ENCODE measurements at places on chromosomes 6 and 20.

DNA sequence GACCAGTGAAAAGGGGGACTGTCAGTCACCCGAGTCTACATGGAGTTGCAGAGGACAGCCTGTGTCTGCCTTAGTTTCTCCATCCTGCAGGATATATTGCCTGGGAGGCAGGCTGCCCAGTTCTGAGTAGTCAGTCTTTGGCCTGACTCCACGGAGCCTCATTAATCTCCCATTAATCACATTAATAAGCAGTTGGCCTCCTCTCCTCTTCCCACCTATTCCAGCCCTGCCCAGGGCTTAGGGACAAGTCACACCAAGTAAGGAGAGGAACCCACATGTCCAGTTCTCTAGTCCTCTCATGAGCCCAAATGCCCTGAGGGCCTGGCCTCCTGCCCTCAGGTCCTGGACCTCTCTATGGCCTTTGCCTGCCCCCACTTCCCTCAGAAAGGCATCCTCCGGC is 1.3 kb upstream of the MUCL3 start:
- H3K27ac ChIP-seq = no peak overlapping the region
- H3K4me1 ChIP-seq = no peaks in the 10 kb centered on the region
- no peaks in the 10 kb centered on the region for H3K36me3 ChIP-seq
- no peak for DNase-seq

GRCh38 chr20:37913567-37914366 is 10.8 kb downstream of the VSTM2L start:
- H3K27ac ChIP-seq = no peak overlapping the region
- peaks cover 10% of the 10 kb centered on the region for H3K27me3 ChIP-seq
- H3K36me3 ChIP-seq = no peaks in the 10 kb centered on the region
- H3K4me1 ChIP-seq = peaks cover 7% of the 10 kb centered on the region

DNA sequence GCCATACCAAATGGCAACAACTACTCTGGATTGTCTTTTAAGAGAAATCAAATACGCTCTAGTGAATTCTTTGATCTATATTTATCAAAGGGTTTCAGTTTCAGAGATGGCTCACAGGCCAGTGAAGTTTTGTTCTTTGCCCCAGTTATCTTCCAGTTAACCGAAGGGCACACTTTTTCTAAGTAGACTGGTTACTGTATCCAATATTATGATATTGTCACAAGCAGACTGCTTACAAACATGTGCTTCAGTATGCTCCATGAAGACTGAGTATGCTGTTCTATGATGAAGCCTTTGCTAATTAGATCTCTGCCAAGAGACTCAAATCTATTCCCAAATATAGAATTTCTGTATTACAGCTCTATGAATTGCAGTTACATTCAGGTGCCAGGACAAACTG is 181.1 kb downstream of the REV3L start:
- H3K4me3 ChIP-seq = no peak overlapping the region

DNA sequence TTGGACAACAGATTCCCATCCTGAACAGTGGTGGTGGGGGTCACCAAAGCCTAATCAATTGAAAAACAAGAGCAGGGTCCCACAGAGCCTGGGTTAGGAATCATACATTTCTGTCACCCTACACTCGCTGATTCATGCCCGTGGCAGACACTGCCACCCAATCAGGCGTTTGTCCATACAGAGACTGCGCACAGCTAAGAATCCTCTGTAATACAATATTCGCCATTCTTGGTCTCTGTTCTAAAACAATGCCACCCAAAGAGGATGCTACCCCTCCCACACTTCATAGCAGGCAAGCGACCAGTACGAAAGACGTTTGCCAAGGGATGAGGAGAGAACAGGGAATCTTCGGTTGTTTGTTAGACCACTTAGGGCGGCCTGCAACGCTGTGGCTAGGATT is 28.1 kb upstream of the SLC22A23 start:
- H3K27me3 ChIP-seq = peaks cover 3% of the 10 kb centered on the region
- H3K4me3 ChIP-seq = no peak overlapping the region
- no peak for DNase-seq
- H3K27ac ChIP-seq = no peak overlapping the region
- no peaks in the 10 kb centered on the region for H3K36me3 ChIP-seq

- H3K4me1 ChIP-seq = no peaks in the 10 kb centered on the region
- H3K27me3 ChIP-seq = no peaks in the 10 kb centered on the region
- H3K27ac ChIP-seq = no peak overlapping the region
- DNase-seq = no peak
Measured at GRCh38 chr20:35462351-35462750, 7.0 kb downstream of the CEP250 start.

- H3K27ac ChIP-seq = no peak overlapping the region
- no peak overlapping the region for H3K4me3 ChIP-seq
- H3K36me3 ChIP-seq = no peaks in the 10 kb centered on the region
- no peaks in the 10 kb centered on the region for H3K27me3 ChIP-seq
Measured at GRCh38 chr6:166697113-166697512, 70.1 kb upstream of the RPS6KA2 start.

- no peak for DNase-seq
- peak overlapping the region; percentile 26 for H3K4me3 ChIP-seq
- peaks cover 36% of the 10 kb centered on the region for H3K4me1 ChIP-seq
- H3K27ac ChIP-seq = no peak overlapping the region
Measured at GRCh38 chr6:35611240-35611639, 77.5 kb downstream of the FKBP5 start.

DNA sequence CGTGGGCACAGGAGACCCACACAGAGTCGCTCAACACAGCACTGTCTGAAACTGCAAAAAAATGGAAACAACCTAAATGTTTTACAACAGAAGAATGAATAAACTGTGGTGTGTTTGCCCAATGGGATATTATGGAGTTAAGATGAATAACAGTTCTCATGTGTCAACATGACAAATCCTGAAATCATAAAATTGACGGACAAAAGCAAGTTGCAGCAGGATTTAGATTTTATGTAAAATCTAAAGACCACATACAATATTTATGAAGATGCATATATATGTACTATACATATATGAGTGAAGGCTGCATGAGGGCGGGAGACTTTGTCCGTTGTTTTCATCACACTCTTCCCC is 79.7 kb downstream of the GRM4 start:
- no peak overlapping the region for H3K27ac ChIP-seq
- H3K36me3 ChIP-seq = no peaks in the 10 kb centered on the region
- H3K4me1 ChIP-seq = no peaks in the 10 kb centered on the region

DNA sequence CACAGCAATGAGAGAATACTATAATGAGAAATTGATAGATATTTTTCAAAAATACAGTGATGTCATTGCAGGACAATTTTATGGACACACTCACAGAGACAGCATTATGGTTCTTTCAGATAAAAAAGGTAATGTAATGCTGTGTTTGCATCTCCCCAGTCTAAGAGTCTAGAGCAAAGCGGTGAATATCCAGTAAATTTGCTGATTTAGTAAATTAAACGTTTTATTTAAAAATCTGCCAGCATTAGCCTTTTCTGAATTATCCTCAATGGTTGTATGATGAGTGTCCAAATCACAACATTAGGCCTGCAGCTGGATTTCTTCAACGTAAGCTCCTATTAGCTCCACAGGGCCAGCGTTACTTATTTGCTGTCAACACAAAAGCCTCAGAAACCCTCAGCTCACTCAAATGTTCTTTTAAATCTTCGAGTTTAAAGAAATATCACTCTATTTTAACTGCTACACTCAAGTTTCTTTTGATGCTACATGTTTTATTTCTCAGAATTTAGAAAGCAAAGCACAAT is 16.0 kb downstream of the SMPDL3A start:
- no peak for DNase-seq
- H3K27ac ChIP-seq = no peak overlapping the region
- H3K36me3 ChIP-seq = no peaks in the 10 kb centered on the region
- no peaks in the 10 kb centered on the region for H3K4me1 ChIP-seq

DNA sequence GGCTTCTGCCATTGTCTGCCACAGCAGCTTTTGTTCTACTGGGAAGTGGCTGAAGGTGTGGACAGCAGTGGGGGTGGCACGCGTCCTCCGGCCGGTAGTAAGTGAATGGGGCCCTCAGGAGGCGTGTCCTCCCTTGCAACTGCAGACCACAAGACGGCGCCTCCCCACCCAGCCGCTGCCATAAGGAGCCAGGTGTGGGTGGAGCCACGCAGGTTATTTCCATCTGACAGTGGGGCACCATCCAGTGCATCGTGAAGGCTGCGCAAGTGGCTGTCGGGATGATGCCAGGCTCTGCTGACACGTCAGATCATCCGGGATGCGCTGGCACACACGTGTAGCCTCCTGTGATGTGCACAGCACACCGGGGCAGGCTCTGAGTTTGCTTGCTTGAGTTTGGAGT is 379.7 kb downstream of the CDH4 start:
- H3K4me1 ChIP-seq = no peaks in the 10 kb centered on the region
- DNase-seq = no peak
- H3K36me3 ChIP-seq = no peaks in the 10 kb centered on the region
- no peaks in the 10 kb centered on the region for H3K27me3 ChIP-seq

DNA sequence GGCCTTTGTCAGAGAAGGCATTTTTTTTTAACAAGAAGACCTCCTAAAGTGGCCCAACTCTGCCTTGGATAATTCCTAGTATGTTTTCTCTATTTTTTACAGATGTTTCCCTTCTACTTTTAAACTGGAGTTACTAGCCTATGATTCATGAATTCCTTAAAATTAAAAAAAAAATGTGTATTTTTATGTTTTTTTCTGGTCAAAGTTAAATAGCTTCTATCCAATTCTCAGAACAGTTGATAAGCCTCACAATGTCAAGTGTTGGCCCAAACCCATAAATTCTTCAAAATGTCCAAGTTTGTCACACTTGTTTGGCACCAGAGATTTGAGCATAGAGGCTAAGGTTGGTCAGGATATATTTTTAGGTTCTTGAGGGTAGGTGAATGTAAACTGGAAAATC is 64.0 kb downstream of the JAG1 start:
- no peak overlapping the region for H3K27ac ChIP-seq
- no peaks in the 10 kb centered on the region for H3K36me3 ChIP-seq
- H3K4me3 ChIP-seq = no peak overlapping the region
- DNase-seq = no peak
- H3K27me3 ChIP-seq = no peaks in the 10 kb centered on the region

GRCh38 chr6:163092876-163093275 is 321.6 kb upstream of the QKI start:
- H3K4me1 ChIP-seq = no peaks in the 10 kb centered on the region
- H3K36me3 ChIP-seq = no peaks in the 10 kb centered on the region
- DNase-seq = no peak
- no peak overlapping the region for H3K27ac ChIP-seq
- no peak overlapping the region for H3K4me3 ChIP-seq

DNA sequence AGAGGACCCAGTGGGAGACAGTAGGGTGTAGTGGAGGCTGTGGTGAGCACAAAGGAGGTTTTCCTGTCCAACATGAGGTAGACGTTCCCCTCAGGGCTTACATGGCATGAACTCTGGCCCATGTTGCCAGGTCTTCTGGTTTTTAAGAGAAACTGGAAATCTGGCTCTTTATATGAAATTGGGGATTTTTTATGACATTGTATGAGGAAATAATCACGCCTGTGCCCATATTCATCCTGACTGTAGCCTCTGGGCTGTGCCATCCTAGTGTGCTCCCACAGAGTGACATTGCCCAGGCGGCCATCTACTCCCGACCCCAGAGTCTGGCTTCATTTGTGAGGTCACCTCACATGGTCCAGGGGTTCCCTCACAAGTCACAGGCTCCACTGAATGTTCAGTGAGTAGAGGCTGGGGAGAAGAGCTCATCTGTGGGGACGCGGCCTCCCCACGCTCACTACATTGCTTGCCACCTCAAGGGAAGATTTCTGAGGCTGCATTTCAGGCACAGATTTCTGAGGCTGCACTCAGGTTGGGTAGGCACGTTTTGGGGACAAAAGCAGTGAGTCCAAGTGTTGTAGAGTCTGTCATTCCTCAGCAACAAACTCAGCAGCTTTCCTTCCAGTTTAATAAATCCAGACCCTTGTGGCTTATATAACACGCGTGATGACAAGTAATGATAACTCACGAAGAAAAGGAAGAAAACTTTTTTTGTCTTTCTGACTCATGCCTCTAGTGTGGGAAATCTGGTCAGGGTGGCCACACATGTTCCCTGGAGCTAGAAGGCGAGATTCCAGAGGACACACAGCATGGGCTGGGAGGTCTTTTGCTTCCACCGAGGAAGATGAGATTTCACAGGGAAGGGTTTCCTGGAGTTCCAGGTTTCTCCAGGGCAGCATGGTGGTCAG is 41.7 kb downstream of the SLC24A3 start:
- DNase-seq = no peak
- no peaks in the 10 kb centered on the region for H3K27me3 ChIP-seq
- H3K27ac ChIP-seq = no peak overlapping the region
- H3K36me3 ChIP-seq = no peaks in the 10 kb centered on the region

DNA sequence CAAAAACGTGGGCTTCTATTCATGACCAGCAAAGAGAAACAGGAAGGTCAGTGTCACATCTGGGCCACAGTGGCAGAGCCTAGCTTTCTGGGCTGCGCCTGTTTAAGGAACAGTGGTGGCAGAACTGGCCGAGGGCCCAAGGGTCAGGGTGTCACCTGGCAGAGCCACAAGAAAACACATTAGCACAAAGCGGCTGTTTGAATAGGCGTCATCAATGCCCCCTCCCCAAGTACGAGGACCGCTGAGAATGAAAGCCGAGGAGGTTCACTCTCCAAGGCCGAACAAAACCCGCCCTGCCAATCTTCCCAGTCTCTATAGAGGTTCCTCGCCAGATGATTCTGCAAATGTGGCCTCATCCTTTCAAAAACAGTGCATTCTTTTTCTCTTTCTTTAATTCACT is 125.2 kb upstream of the TRAF3IP2 start:
- H3K36me3 ChIP-seq = peaks cover 19% of the 10 kb centered on the region
- no peak overlapping the region for H3K27ac ChIP-seq
- DNase-seq = no peak
- H3K4me3 ChIP-seq = no peak overlapping the region

- H3K27ac ChIP-seq = no peak overlapping the region
- no peaks in the 10 kb centered on the region for H3K4me1 ChIP-seq
- H3K4me3 ChIP-seq = no peak overlapping the region
- no peak for DNase-seq
- H3K36me3 ChIP-seq = no peaks in the 10 kb centered on the region
Measured at GRCh38 chr20:24296477-24297261, 172.8 kb upstream of the SYNDIG1 start.
